Non-pigmented ciliary epithelial cell (primary cell): ENCODE measurements at places on chromosomes 16 and 17.

GRCh38 chr16:66588981-66589713 is 9.9 kb downstream of the CMTM2 start:
- no peak for DNase-seq

DNA sequence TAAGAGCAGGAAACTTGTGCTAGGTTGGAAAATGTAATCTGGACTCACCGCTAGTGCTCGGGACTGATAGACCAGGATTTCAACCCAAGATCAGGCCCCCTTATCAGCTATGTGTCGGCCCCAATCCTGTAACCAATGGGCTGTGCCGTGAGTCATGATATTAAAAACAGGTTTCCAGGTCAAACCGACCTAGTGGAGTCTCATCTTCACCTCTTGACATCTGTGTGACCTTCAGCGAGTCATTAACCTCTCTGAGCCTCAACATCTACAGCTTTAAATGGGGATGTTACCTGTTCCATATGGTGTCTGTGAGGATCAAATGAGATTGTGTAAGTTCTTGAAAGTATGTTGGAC is 512 bp downstream of the PMM2 start:
- DNase-seq = peak; percentile 2

DNA sequence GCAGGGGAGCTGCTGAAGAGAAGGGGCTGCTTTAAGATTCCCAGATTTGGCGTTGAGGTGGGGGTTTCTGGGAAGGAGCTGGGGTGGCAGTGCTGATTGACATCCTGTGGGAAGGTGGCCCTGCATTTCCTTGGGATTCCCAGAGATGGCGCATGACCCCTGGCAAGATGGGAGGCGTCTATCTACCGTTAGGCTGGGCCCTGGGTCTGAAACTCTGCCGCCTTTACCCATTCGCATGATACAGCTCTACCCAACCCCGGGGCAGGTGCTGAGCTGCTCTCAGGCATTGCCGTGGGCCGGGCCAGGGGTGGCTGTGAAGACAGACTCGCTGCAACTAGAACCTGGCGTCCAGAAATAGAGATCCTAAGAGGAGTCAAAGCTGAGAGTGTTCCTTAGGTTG is 9.9 kb upstream of the MVD start:
- DNase-seq = no peak

GRCh38 chr16:10322723-10323527 is 62.9 kb upstream of the ATF7IP2 start:
- no peak for DNase-seq

- DNase-seq = no peak
Measured at GRCh38 chr16:10297341-10298006, 88.4 kb upstream of the ATF7IP2 start.

- no peak for DNase-seq
Measured at GRCh38 chr17:37098910-37099664, 150.3 kb downstream of the AATF start.

- DNase-seq = no peak
Measured at GRCh38 chr17:60091908-60092331, 13.2 kb upstream of the HEATR6 start.

DNA sequence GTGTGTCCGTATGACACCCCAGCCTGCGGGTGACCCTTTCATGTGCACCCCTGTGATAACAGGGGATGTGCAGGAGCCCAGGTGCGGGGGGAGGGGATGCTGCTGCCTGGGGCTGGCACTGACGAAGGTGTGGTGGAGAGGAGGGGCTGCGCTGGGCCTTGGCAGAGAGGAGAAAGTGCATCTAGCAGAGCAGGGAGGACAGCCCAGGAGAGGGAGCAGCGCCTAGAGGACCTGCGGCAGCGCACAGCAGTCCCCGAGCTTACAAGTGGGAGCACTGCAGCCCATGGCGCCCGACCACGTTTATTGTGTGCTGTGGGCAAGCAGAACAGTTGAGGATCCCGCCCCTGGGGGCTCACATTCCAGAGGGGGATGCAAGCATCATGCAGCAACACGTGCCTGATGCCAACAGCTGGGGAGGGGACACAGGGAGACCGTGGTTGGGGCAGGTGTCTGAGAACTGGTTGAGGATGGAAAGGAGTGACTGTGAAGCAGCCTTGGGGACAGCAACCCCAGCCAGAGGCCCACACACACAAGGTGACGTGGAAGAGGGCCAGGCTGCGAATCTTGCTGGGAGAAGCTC is 10.9 kb upstream of the SLC7A5 start:
- DNase-seq = no peak

- DNase-seq = no peak
Measured at GRCh38 chr16:64182985-64183384, 938.9 kb downstream of the CDH11 start.

- no peak for DNase-seq
Measured at GRCh38 chr17:6603744-6604325, 36.7 kb downstream of the KIAA0753 start.

DNA sequence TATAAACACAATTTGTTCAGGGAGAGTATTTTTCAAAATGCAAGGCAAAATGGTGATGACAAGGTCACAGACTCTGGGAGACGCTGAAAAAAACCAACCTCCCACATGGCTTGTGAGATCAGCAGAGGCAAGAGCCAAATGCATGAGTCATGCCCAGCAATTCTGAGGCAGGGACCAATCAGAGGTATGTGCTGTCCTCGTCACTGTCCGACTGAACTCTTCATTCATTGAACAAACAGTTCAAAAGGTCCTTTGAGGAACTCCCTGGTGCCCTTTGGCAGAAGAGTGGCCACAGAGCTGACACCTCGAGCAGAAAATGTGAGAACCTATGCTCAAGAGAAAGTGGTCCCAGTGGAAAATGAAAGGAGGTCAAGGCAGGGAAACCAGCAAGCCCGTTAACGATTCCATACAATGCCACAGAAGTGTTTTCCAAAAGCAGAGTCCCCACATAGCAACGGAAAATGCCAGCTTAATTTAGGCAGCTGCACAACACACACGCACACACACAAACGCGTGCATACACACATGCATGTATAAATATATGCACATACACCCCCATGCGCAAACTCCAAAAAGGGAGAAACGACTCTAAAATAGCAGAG is 50.9 kb downstream of the CDH11 start:
- DNase-seq = peak; percentile 96

- DNase-seq = peak; percentile 87
Measured at GRCh38 chr17:13393841-13394710, 207.7 kb downstream of the HS3ST3A1 start.

GRCh38 chr17:66275651-66276050 is 26.8 kb upstream of the PRKCA start:
- DNase-seq = peak; percentile 91

DNA sequence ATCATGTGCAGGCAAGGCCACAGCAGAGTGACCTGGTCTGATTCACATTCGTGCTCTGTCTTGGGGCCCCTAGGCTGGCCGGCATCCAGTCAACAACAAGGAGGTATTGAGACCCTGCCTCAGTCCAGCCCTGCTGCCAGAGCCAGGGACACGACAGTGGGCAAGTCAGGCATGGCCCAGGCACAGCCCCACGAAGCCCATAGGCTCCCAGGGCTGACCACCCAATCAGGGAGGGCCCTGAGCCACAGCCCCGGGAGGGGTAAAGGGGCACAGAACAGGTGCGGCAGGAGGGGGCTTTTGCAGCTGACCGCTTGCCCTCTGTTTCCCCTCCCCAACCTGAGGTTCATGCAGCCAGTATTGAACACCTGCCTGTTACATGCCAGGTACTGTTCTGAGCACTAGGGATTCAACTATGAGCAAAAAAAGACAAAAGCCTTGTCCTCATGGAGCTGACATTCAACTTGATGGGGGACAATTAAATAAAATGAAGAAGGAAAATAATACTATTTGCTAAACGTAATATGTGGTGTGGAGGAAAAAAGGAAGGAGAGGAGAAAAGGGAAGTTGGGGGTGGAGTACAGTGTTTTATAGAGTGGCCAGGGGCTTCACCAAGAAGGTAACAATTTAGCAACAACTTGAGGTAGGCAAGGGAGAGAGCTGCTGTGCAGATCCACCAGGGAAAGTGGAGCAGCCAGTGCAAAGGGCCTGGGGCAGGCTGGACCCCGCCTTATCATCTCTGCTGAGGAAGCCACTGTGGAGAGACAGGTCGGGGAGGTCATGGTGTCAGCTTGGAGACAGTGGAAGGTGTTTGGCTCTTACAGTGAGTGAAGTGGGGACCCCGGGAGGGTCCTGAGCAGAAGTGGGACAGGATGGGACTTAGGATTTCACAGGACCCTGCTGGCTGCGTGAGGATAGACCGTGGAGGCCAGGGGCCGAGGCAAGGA is 6.1 kb downstream of the DRC3 start:
- no peak for DNase-seq

DNA sequence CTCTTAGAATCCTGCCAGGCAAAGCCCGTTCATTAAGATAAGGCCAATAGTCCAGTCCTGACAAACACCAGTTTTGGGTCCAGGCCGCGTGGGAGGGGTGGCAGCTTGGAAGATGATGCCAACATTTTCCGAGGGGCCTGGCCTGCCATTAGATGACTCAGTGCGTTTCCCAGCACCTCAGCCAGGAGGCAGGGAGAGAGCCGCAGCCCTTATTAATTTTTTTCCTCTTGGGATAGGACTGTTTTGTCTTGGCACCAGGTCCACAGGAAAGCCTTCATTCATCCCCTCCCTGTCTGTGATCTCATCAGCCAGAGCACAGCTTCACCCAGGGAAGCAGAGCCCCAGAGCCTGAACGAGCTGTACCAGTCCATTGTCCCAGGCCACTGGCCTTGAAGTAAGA is 4.7 kb upstream of the NDEL1 start:
- DNase-seq = no peak

DNA sequence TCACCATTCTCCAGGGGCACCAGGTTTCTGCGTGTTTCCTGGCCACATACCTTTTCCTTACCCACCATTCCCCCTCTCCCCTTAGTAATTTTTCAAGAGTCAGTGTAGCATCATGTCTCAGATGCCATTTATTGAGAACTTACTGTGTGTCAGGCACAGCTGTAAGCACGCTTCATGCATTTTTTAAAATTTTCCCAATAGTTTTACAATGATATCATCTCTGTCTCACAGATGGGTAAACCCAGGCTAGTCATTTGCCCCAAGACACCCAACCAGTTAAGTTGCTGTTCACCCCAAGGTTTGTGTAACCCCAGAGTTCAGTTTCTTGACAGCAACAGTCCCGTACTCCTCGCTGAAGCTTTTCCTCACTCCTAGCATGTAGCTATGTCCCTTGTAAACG is 56.4 kb upstream of the IRX3 start:
- DNase-seq = no peak

- DNase-seq = no peak
Measured at GRCh38 chr17:75124041-75124818, 7.3 kb downstream of the NT5C start.

DNA sequence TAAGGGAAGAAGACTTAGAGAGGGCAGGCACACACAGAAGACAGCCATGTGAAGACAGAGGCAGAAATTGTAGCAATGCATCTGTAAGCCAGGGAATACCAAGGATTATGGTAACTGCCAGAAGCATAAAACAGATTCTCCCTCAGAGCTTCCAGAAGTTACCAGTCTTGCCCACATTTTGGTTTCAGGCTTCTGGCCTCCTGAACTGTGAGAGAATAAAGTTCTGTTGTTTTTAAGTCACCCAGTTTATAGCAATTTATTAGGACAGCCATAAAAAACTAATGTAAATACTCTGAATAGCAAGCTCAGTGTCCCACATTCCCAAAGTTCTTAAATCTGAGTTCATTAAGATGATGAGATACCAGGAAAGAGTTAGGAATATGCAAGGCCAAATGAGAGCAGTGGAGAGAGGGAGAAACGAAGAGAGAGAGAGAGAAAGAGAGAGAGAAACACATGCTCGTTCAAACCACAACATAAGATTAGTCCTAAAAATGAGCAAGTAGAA is 123.4 kb downstream of the HS3ST3A1 start:
- no peak for DNase-seq

GRCh38 chr16:23855010-23855409 is 19.2 kb downstream of the PRKCB start:
- DNase-seq = no peak

- DNase-seq = no peak
Measured at GRCh38 chr17:82344175-82344907, 10.8 kb upstream of the SECTM1 start.

GRCh38 chr17:49741692-49742076 is 22.2 kb downstream of the FAM117A start:
- DNase-seq = no peak

GRCh38 chr17:12242345-12242954 is 221.8 kb downstream of the MAP2K4 start:
- no peak for DNase-seq

- no peak for DNase-seq
Measured at GRCh38 chr17:55263569-55264277, 1.0 kb upstream of the HLF start.

- DNase-seq = no peak
Measured at GRCh38 chr16:27486344-27486743, 63.4 kb downstream of the GTF3C1 start.

GRCh38 chr17:56678249-56679114 is 85.0 kb downstream of the NOG start:
- DNase-seq = no peak

DNA sequence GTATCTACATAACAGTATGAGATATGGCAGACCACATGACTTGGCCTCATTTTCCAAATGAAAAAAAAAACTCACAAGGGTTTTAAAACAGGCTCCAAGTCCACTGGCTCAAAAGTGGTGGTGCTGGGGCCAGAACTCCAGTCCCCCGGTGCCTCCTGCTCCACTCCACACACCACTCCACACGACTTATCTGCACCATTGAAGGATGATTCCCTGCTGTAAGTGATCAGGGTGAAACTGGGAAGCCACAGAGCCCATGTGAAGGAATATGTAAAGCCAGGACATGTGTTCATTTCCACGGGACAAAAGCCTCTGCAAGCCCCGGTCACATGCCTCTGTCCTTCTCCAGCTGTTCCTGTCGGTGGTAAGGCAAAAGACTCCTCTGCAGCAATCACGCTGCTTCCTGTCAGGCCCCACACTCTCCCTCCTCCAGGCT is 97.2 kb downstream of the ZNF18 start:
- DNase-seq = no peak

DNA sequence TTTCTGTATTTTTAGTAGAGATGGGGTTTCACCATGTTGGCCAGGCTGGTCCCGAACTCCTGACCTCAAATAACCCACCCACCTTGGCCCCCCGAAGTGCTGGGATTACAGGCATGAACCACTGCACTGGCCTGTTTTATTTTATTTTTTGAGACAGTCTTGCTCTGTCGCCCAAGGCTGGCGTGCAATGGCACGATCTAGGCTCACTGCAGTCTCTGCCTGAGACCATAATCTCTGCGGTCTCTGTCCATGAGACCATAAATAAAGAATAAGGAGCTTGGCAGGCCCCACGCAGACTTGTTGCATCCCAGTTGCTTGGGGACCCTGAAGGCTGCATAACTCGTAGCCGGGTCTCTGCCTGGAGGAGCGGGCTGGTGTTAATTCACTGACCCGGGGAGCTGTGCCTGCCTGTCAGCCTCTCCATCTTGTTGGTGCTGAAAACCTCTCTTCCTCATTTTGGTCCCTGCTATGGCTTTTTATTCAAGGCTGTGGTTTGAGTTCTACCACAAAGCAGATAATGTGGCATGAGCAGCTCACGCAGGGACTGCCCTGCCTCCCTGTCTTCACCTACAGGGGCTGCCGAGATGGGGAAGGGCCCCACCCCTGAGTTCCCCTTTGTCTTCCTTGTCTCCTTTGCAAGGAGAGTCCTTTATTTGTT is 82.1 kb downstream of the MSI2 start:
- DNase-seq = no peak
